ENCODE measurements at places on chromosomes 3 and 15.

DNA sequence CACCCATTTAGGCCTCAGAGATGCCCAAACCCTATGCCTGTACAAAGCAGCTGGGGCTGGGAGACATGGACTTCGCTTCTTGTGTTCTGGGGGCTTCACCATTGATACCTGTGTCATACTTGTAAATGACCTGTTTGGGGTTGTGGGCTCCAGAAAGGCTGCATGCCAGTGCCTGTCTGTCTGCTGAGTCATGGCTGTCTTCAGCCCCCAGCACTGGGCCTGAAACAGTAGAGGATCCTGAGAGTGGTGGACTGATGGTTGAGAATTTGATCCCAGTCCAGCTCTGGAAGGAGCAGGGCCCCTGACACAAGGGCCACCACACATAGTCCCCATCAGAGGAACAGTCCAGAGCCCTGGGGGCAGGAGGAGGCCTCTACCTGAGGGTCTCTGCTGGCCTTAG lies 24.6 kb upstream of the APEH start:
- no peak for DNase-seq

DNA sequence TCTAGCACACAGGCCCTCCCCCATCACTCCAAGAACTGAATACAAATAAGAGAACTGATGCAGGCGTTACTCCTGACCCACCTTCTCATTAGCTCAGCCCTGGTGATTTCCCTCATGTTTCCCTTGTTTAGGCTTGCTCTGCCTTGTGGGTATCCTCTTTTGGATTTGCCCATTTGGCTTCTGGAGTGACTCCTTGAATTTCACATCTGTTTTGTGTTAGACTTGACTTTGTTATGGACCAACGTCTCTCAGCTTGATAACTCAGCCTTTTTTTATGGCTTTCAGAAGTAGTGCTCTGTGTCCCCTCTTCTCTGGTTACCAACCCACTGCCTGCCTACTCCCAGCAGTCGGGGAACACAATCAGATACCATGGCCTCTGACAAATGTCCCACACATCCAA lies 11.3 kb upstream of the TMOD3 start:
- no peak for DNase-seq

DNA sequence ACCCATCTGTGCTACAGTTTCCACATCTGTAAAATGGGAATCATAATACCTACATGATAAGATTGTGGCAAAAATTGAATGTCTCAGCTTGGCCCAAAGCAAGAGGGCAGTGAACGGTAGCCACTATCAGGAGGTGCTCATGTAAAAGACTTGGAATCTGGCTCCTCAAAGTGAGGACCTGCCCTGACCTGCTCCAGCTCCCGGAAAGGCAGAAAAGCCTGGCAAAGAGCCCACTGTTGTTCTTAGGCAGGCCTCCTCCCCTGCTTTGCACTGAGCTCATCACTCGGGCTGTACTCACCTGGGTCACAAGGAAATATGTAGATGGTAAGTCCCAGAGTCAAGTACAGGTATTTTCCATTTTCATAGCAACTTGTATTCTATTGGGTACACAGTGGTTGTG lies 250.7 kb upstream of the TBL1XR1 start:
- no peak for DNase-seq

DNA sequence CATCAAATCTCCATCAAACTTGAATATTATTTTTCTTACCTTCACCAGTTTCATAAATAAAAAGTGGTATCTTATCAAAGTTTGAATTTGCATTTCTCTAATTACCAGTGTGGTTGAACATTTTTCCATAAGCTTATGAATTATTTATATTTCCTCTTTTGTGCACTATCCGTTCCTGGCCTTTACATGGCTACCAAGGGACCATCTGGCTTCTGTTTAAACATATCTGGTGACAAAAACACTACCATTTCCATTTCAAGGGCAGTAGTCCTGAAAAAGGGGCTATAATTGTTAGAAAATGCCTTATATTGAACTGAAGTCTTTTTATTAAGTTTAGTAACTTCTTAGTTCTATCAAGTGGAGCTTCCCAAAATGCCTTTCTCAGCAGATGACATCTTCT lies 44.3 kb upstream of the TM4SF4 start:
- no peak for DNase-seq

- DNase-seq, result no peak
Measured at GRCh38 chr3:99240700-99241099, 339.2 kb upstream of the DCBLD2 start.

- no peak for DNase-seq
Measured at GRCh38 chr3:59540696-59541095, 490.9 kb upstream of the CFAP20DC start.

DNA sequence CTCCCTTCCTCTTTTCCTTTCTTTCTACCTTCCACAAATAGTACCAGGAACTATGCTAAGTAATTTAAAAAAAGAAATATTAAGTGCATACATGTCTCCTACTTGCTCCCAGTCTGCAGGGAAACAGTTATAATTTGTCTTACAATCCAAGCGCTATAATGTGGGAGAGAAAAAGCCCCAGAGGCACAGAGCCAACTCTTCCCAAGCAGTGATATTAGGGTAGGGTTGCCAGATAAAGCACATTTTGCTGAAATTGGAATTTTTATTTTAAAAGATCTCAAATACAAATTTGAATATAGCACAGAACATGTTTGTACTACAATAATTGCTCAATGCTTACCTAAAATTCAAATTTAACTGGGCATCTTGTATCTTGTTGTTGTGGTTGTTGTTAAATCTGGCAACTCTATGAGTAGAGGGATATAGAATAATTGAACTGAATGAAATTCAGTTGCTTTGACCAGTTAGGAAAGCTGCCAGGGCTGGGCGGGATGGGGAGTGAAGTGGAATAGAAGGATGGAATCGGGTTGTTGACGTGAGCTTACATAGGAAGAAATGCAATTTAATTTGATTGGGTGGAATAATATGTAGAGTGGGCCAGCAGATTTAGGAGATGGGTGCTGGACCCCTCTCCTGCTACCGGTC lies 52.6 kb upstream of the USP3 start:
- no peak for DNase-seq

GRCh38 chr3:128084675-128085021 lies 32.4 kb downstream of the SEC61A1 start:
- DNase-seq, result no peak

GRCh38 chr15:75109736-75110130 lies 86.3 kb downstream of the PPCDC start:
- DNase-seq, result no peak

DNA sequence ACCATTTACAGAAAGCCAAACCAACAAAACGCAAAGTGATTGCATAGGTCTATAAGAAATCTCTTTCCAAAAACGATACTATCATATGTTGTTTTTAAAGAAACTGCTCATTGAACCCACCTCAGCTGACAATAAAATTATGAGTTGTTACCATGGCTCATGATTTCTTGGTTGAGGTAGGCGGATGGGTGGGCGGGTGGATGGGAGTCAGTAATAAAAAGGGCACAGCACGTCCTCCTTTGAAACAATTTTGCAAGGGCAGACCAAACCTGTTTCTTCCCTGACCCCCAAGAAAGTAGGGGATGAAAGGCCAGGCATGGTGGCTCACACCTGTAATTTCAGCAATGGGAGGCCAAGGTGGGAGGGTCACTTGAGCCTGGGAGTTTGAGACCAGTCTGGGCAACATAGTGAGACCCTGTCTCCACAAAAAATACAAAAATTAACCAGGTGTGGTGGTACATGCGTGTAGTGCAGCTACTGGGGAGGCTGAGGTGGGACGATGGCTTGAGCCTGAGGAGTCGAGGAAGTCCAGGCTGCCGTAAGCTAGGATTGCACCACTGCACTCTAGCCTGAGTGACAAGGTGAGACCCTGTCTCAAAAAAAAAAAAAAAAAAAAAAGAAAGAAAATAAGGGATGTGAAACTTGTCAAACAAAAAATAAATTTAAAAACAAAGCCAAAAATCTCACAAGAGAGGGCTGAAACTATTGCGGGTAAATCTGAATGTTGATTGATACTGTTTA lies 2.1 kb downstream of the ABHD10 start:
- DNase-seq, result no peak

- DNase-seq, result no peak
Measured at GRCh38 chr15:45653702-45654424, 19.0 kb downstream of the SQOR start.

- DNase-seq, result no peak
Measured at GRCh38 chr15:98738689-98739401, 90.5 kb downstream of the IGF1R start.

- no peak for DNase-seq
Measured at GRCh38 chr3:15796771-15797641, 773 bp downstream of the ANKRD28 start.

DNA sequence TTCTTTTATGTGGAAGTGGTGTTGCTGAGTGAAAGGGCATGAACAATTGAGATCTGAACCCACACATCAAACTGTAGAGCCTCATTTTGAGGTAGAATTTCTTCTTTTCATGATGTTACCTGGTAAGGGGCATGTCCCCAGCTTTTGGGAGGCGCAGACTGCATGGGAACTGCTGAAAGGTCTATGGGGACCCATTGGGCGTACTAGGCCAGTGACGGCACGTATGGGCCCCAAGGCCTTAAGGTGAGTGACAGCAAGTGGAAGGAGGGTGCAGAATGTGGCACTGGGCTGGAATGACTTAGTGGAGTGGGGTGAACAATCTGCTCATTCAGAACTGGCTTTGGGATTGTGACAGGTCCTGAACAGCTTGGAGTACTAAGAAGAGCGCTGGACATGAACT lies 123.6 kb upstream of the RGMA start:
- DNase-seq, result no peak

DNA sequence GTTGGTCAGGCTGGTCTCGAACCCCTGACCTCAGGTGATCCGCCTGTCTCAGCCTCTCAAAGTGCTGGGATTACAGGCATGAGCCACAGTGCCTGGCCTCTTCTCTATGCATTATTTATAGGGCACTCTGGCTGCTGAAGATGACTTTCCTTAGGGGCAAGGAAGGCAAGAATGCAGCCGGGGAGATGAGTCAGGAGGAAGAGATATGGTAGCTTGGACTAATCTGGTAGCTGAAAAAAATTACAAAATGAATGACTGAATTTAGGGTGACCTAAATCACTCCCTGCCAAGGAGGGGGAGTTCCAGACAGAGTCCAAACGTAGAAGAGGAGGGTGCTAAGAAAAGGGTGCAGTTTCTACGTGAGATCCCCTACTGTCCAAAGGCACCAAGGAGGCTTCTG lies 14.2 kb downstream of the RHCG start:
- no peak for DNase-seq

DNA sequence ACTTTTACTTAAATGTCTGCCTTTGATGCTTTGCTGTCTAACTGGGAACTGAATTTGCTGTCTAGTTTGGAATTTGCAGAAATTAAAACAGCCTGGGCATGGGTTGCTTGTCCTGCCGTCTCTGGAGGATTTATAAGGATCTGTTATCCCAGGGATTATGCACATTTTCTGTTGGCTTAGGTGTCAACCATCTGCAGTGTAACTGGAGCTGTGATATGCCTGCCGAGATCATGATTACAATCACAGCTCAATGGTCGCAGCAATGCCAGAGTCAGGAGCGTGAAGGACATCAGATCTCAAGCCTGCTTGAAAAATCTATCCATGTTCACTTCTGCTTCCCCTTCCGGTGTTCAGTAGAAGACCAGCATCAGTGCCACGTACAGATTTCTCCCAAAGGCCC lies 41.8 kb upstream of the SETMAR start:
- no peak for DNase-seq

DNA sequence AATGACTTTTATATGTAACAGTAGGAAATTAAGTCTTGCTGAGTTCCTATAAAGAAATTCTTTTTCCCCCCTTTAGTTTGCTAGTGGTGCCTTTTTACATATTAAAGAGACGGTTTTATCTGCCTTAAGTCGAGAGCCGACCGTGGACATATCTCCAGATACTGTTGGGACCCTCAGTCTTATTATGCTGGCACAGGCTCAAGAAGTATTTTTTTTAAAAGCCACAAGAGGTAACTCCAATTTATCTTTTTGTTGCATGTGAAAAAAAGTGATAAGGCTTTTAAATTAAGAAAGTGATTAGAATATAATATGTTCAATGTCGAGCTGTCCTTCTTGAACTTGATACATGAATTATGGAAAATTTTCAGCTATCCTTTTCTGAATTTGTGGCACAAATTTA lies 26.7 kb downstream of the PDCD6IP start:
- no peak for DNase-seq

- DNase-seq, result no peak
Measured at GRCh38 chr15:69790632-69791031, 307.1 kb downstream of the TLE3 start.

DNA sequence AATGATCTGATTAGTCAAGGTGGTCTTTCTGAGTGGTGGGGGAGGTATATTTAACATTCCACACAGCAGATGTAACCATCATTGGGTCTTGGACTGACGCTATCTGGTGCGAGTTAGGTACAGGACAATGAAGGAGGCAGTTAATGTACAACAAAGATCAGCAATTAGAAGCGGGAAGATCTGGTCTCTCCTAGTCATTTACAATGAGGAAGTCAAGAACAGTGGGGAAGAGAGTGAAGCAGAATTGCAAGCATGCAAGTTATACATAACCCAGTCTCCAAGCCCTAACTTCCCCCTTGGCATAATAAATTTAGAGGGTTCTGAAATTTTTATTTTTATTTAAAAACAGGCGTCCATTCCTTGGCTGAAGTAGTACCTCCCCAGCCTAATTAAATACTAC lies 14.1 kb downstream of the GPD1L start:
- DNase-seq, result no peak

- no peak for DNase-seq
Measured at GRCh38 chr15:98551936-98552562, 96.3 kb upstream of the IGF1R start.

DNA sequence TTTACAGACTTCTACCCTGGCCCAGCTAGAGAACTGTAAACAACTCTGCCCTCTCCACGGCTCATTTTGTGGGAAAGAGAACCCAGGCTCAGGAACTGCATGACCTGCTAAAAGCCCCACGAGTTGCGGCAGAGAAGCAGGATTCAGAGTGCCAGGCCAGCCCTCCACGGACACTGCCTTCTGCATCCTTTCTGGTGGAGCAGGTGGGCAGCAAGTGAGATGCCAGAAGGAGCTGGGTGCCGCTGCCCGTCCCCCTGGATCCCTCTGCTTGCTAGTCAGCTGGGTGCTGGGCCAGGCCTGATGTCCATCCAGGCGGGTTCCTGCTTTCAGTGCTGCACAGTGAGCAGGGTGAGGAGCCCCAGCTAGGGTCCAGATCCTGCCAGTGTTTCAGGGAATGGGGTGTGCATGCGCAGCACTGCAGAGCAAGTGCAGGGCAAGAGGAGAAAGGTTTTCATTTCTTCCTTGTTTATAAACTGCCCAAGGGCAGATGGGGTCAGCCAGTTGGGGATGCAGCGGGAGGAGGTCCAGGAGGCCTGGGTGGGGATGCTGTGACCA lies 5.2 kb upstream of the RAB43 start:
- DNase-seq, result no peak

Measured in activated T-cell treated with anti-CD3 and anti-CD28 coated beads for 48 hours (primary cell).